ENCODE measurements at places on chromosomes 16 and 17. TPM values are rescaled to one million over a fixed set of nuclear protein-coding genes. Genes with fewer than 3 reads are reported as not detected.

- no peak for DNase-seq
Observed at GRCh38 chr17:77546772-77547241, 406.0 kb downstream of the SEC14L1 start.

Gene IGFALS
- not detected for total RNA-seq

DNA sequence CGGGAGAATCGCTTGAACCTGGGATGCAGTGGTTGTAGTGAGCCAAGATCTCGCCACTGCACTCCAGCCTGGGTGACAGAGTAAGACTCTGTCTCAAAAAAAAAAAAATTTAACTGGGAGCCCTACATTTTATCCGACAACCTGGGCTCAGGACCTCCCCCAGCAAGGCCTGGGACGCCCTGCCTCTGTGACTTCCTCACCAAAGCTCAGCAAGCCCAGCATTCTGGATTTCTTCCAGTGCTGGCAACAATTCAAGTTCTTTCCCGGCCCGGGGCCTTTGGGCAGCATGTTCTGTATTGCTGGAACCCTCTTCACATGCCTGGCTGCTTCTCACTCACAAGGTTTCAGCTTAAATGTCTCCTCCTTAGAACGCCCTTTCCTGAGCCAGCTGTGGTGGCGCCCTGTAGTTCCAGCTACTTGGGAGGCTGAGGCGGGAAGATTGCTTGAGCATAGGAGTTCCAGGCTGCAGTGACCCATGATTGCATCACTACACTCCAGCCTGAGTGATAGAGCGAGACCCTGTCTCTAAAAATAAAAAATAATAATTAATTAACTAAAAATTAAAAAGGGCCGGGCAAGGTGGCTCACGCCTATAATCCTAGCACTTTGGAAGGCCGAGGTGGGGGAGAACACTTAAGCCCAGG lies 15.9 kb upstream of the MEIOB start:
- DNase-seq, result no peak

Gene SEZ6L2
- 2.4 TPM for total RNA-seq

Gene SNX20
- not detected for total RNA-seq

- DNase-seq, result no peak
Observed at GRCh38 chr17:40313668-40314583, 4.9 kb downstream of the RARA start.

Gene OTOP3
- not detected for total RNA-seq

DNA sequence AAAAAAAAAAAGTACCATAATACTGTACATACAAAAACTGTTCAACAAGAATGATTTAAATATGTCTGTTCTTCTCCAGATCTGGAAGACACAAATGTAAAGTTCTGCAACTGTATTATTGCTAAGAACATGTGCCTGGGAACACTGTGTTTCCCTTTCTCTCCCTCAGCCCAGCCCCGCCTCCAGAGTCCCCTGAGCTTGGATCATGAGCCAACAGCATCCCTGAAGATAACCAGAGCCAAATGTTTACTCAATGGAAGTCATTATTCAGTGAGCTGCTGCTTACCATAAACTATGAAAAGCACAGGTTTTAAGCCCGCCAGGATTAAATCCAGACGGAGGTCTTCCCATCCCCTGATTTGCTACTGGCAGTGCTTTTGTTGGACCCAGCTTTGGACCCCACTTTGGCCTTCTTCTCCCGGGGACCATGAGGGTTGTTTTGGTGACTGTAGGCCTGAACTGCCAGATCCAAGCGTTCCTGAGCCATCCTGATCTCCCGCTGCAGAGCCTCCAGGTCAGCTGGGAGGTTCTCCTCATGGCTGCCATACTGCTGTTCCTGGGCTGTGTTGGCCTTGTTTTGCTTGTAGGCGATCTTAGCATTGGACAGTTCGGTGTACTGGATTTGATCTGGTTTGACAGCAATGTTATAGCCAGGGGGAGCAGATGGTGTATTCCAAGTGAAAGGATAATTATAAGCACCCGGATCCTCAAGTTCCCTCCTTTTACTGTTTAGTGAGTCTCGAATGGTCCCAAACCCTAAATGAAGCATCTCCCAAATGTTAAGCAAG lies 25.6 kb downstream of the GJC1 start:
- DNase-seq, result no peak

DNA sequence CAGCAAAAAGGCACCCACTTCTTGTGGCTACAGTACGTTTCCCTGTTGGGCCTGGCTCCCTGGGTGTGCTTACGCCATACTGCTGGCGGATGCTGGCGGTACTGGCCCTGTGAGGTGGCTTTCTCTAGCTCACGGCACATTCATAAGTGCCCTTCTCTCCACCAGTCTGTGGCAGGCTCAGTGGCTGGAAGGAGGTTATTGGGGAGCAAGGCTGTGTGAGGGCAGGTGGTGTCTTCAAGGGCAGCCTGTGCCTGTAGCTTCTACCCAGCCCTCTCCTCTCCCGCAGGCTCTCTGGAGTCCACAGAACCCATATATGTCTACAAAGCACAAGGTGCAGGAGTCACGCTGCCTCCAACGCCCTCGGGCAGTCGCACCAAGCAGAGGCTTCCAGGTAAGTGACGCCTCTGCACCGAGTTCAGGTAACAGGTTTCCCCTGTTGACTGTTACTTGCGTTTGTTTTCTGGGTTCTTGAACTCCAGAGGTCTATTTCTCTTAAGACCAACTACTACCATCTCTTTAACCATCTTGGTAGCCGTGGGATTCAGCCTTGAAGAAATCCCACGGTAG lies 20.6 kb downstream of the NTAN1 start:
- DNase-seq, result no peak

DNA sequence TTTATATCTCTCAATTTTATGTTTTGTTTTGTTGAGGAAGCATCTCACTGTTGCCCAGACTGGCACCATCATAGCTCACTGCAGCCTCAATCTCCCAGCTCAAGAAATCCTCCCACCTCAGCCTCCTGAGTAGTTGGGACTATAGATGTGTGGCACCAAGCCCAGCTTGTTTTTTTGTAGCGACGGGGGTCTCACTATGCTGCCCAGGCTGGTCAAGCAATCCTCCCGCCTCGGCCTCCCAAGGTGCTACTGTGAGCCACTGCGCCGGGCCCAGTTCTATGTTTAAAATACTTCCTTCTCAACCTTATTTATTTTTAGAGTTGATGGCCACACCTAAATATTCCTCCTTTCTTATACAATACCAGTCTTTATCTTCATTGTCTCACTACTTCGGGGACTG lies 1.9 kb upstream of the NFE2L1 start:
- no peak for DNase-seq

- no peak for DNase-seq
Observed at GRCh38 chr16:82855471-82855870, 228.7 kb downstream of the CDH13 start.

Gene HOXB8
- total RNA-seq, result 1.7 TPM

Gene CCL16
- total RNA-seq, result 0.51 TPM

GRCh38 chr17:42342242-42343008 lies 45.8 kb downstream of the STAT3 start:
- DNase-seq, result no peak

DNA sequence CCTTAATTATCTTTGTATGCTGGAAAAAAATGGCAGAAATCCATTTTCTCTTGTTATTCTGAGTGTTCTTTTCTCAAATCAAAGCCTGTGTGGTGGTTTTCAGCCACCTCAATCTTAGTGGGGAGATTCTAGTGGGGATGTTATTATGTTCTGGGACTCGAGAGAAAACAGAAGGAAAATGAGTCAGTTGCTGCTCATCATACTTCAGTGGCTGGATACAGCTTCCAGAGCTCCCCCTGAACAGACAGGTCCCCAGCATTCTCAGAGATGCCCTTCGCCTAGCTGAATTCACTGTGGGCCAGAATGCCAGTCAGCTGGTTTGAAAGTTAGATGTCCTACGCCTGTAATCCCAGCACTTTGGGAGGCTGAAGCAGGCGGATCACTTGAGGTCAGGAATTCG lies 8.5 kb downstream of the ST6GALNAC1 start:
- DNase-seq, result no peak

DNA sequence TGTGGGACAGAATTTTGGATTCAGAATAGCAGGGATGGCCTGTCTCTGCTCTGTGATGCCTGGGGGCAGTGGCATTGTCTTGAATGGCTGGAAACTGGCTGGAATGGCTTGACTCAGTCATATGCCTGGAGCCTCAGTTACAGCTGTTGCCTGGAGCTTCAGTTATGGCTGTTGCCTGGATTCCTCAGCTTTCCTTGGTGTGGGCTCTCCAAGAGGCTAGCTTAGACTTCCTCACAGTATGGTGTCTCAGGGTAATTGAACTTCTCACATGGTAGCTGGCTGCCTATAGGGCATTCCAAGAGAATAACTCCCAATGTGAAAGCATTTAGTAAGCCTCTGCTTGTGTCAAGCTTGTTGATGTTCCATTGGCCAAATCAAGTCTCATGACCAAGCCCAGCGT lies 21.1 kb downstream of the KRT23 start:
- no peak for DNase-seq

GRCh38 chr17:39774047-39774446 lies 36.3 kb downstream of the GRB7 start:
- no peak for DNase-seq

- DNase-seq, result no peak
Observed at GRCh38 chr17:21042458-21043295, at the start of gene USP22. Gene USP22 (minus strand): TSS chr17:21043011. CDS start chr17:21042835, 176 bp downstream.

DNA sequence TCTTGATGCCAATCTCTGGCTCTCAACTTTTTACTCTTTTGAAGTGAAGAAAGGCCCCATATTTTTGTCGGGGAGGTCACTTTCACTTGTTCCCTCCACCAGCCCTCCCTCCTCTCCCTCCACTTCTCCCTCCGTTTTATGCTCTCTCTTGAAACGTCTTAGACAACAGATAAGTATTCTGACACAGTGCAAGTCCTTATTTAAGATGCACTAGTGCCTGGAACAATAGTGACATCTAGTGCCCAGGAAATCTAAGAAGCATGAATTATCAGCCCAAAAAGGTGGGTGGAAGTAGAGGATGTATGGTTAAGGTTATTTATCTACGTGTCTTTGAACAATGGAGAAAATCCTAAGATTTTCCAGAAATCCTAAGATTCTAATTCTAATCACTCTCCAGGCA lies 17.9 kb downstream of the PSME3IP1 start:
- DNase-seq, result peak; percentile 83

Gene TEX14
- not detected for total RNA-seq

- no peak for DNase-seq
Observed at GRCh38 chr17:80586846-80587228, 42.2 kb downstream of the RPTOR start.

GRCh38 chr17:18963126-18964017 lies 11.4 kb downstream of the SLC5A10 start:
- no peak for DNase-seq

- no peak for DNase-seq
Observed at GRCh38 chr17:82949984-82950383, 110.2 kb upstream of the ZNF750 start.

Gene HOXB2
- total RNA-seq, result 23.3 TPM

Gene DHRS13
- 7.2 TPM for total RNA-seq

DNA sequence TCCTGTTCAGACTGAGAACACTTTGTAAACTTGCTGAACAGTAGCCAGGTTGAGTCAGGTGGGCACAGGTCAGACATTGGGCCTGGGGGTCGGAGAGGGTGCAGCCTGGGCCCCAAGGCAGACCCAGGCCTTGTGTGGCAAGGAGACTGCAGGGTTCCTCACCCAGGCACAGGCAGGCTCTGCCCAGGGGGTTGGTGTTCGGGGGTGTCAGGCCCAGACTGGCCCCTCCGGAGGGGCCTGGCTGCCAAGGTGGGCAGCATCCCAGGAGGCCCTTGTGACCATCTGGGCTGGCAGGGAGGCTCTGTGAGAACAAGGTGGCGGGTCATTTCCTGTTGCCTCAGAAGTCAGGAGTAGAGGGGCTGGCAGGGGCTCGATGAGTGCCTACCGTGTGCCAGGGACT lies 585 bp upstream of the MYO15A start:
- DNase-seq, result no peak

Gene HS3ST6
- not detected for total RNA-seq

Gene GPS2
- 61.3 TPM for total RNA-seq

- DNase-seq, result peak; percentile 61
Observed at GRCh38 chr16:73058616-73059409, 10.9 kb upstream of the ZFHX3 start.

DNA sequence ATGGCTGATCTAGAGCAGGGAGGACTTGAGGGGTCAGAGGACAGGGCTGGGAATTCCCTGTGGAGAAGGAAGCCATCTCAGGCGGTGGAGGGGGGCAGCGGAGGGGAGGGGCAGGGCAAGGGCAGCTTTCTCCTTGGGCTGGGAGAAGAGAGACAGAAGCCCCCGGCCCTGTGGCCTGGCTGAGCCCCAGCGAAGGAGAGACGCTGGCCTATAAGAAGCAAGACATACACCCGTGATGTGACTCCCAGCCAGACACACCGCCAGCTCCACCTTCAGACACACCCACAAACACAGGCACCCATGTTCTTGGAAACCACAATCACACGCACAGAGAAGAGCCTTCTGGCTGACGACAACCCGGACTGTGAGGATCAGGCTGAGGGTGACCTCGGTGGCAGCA lies 10.0 kb downstream of the TRPV3 start:
- no peak for DNase-seq

Measured in endothelial cell of umbilical vein (primary cell).